ENCODE measurements at places on chromosomes 5 and 9.

GRCh38 chr9:131752231-131752884 lies 12.5 kb upstream of the RAPGEF1 start:
- DNase-seq: no peak

- no peak for DNase-seq
Observed at GRCh38 chr9:13047827-13048587, 231.5 kb downstream of the MPDZ start.

GRCh38 chr9:111481885-111482636 lies 2.1 kb downstream of the ECPAS start:
- peak; percentile 17 for DNase-seq

- DNase-seq: no peak
Observed at GRCh38 chr5:54829676-54830535, 155.5 kb downstream of the ESM1 start.

GRCh38 chr5:60675286-60675685 lies 24.7 kb downstream of the DEPDC1B start:
- DNase-seq: no peak

DNA sequence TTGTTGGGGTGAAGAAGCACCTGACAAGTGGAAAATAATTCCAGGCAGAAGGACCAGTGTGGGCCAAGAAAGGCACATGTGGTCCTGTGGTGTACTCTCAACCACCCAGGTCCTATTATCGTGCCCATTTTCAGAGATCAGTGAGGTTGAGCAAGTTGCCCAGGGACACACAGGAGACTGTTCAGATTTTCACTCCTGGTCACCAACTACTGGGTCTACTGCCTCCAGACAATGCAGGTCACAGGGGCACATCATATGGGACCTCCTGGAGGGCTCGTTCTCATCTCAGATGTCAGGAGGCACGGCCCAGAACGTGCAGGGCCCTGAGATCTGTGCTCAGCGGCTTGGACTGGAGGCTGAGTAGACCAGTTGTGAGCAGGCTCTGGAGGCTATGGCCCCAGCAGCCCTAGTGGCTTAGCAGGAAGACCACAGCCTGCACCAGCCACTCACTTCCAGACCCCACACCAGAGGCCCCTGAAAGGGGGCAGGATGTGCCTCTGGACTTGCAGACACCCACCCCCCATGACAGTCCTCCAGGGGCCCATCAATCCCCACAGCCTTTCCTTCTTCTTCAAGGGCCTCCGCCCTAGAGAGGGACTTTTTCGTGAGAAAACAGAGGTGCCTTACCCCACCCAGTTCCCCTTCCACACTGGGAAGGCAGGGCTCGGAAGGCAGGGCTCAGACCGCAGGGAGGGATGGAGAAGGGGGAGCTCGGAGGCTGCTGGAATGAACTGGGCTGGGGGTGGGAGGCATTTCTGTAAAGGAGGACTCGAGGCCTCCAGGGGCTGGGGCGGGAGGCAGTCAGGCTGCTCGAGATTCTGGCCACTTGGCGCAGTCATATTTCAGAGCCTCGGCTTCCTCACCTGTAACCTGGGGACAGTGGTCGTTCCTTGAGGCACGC lies 82.7 kb upstream of the NEURL1B start:
- no peak for DNase-seq

- DNase-seq: no peak
Observed at GRCh38 chr9:31519011-31519410, 865.4 kb upstream of the ACO1 start.

Measured in SK-N-DZ (cell line).